Non-pigmented ciliary epithelial cell (primary cell): ENCODE measurements at places on chromosomes 7 and 10.

- no peak for DNase-seq
Measured at GRCh38 chr10:102344067-102344466, 51.4 kb upstream of the NFKB2 start.

DNA sequence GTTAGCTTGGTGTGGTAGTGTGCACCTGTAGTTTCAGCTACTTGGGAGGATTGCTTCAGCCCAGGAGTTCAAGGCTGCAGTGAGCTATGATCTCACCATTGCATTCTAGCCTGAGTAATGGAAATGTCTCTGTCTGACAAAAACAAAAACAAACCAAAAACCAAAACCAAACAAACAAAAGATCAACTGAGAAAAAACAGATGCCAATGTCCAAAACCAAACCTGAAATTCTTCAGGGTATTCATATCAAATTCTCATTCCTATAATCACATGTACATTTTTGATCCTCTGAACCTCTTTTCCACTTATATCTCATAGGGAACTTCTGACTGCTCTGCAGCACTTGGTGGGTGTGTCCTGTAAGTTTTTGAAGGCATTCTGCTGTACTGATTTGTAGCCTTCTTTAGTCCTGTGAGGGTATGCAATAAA lies 87.0 kb downstream of the CDK6 start:
- DNase-seq, result no peak

- DNase-seq, result no peak
Measured at GRCh38 chr7:46622251-46622650, 701.2 kb upstream of the IGFBP3 start.

DNA sequence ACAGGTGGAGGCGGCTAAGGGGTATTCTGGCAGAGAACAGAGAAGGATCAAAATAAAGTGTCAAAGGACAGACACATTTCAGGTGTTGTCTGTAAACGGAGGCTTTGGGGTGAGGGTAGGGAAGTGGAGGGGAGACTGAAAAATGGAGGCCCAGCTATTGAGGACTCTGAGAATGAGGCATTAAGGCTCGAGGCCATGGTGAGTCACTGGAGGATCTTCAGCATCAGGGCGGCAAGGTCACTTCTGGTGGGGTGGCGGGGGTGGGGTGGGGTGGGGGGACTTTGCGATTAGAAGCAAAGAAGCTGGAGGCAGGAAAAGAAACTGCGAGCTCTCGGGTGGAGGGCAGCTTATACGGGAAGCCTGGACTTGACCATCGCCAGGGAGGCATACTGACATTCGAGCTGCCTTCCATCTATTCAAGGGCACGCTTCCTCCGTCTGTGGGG lies 58.4 kb upstream of the PCGF5 start:
- DNase-seq, result no peak

GRCh38 chr10:52778511-52779392 lies 6.2 kb upstream of the MBL2 start:
- no peak for DNase-seq

DNA sequence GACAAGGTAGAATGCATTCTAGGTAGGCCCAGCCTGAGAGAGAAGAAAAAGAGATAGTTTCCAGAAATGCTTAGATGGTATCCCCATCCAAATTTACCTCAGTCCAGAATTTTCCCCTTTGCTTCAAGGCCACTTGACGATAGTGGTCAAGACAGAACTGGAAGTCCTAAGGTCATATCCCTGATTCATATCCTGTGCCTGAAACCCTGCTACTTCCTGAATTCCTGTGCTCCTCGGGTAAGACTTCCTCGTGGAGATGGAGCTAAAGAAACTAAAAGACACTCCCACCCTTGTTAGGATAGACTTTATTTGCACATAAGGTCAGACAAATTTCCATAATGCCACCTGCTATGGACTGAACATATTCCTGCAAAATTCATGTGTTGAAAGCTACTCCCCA lies 175.9 kb downstream of the EVX1 start:
- no peak for DNase-seq

DNA sequence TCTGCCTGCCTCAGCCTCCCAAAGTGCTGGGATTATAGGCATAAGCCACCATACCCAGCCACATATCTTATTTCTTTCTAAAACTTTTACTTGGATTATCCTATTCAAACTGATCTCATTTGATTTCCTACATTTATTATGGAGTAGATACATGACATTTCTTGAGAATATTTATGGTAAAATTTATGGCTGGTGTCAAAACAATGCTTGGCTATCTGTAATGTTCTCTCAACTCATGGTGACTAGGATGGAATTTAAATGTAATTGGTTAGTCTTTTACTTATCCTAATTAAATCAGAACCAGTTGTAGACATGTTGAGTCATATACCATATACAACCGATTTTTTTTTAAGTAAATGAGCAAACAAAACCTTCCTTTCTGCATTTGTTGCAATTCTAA lies 4.1 kb downstream of the NUP42 start:
- no peak for DNase-seq

GRCh38 chr7:46352004-46352954 lies 431.2 kb upstream of the IGFBP3 start:
- peak; percentile 30 for DNase-seq

- no peak for DNase-seq
Measured at GRCh38 chr10:99450624-99451498, 20.4 kb upstream of the GOT1 start.

GRCh38 chr7:50739744-50740435 lies 42.8 kb downstream of the GRB10 start:
- DNase-seq, result no peak

DNA sequence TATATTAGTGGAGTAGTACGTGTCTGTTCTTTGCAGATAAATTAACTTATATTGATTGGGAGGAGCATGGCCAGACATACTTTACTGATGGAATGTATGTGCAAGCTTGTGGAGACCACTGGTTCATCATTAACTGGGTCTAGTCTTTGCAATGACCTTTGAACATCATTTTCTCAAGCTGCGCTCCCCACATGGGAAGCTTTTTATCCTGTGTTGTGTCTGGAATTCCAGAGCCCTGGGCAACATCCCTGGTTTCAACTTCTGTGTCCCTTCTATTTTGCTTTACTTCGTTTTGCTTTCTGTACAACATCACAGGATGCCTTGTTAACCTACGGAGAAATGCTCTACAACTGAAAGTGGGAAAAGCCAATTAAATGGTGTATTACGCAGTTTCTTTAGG lies 38.3 kb downstream of the MACROH2A2 start:
- DNase-seq, result no peak

- no peak for DNase-seq
Measured at GRCh38 chr7:44887293-44887692, 2.0 kb upstream of the PURB start.

GRCh38 chr7:138890499-138891445 lies 90.4 kb downstream of the KIAA1549 start:
- DNase-seq, result no peak

DNA sequence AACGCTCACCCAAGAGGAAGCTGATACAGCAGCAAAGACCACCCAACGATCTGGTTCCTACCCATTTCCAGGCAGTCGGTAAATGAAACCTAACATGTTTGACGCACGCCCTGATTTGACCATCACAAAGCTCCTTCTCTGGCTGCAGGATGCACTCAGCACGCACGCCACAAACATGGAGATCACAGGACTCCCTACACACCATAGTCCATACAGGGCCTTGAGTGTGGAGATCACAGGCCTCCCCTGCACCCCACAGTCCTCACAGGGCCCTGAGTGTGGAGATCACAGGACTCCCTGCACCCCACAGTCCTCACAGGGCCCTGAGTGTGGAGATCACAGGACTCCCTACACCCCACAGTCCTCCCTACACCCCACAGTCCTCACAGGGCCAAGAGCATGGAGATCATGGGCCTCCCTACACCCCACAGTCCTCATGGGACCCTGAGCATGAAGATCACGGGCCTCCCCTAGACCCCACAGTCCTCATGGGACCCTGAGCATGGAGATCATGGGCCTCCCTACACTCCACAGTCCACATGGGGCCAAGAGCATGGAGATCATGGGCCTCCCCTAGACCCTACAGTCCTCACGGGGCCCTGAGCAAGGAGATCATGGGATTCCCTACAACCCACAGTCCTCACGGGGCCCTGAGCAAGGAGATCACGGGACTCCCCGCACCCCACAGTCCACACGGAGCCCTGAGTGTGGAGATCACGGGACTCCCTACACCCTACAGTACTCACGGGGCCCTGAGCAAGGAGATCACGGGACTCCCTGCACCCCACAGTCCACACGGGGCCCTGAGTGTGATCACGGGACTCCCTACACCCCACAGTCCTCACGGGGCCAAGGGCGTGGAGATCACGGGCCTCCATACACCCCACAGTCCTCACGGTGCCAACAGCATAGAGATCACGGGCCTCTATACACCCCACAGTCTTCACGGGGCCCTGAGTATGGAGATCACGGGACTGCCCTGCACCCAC lies 409.2 kb downstream of the DNAJB6 start:
- no peak for DNase-seq

GRCh38 chr10:52450762-52451291 lies 136.7 kb downstream of the DKK1 start:
- no peak for DNase-seq

DNA sequence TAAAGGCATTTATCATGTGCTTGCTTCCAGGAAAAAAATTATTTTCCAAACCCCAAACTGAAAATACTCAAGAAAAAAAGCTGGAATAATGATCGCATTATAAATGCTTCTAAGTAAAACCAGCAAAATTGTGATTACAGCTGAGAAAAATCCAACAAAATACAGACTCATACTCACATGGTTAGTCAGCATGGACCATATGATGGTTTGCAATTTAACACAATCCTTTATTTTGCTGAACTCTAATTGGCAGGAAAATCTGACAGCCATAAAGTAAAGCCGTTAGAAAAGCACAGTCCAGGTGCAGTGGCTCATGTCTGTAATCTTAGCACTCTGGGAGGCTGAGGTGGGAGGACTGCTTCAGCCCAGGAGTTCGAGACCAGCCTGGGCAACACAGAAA lies 59.6 kb downstream of the BRI3 start:
- peak; percentile 49 for DNase-seq

- DNase-seq, result no peak
Measured at GRCh38 chr7:98617051-98617959, at the start of gene NPTX2. NPTX2 (plus strand) TSS chr7:98617285; CDS start chr7:98617462, 177 bp downstream.

GRCh38 chr10:95312257-95312656 lies 21.5 kb upstream of the PDLIM1 start:
- DNase-seq, result no peak

DNA sequence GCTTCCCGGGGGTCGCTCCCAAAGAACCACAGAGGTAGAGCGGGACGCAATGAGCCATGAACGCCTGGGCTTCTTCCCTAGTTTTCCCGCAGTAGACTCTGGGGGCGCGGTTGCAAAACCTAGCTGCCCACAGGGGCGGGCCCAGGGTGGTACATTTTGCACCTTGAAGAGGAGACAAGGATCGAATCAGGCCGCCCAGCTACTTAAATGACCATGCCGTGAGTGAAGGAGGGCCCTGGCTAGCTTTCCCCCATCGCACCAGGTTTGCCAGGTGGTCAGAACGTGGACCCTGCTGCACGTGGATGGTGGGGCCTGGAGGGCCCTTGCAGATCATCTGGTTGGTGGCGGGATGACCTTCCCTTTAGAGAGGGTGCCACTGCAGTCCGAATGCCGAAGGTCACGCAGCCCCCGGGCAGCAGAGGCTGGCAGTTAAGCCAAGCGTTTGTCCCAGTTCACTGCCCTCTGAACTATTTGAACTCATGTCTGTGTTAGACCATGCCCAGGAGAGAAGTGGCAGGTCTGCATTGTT lies 604 bp upstream of the SHTN1 start:
- DNase-seq, result no peak

DNA sequence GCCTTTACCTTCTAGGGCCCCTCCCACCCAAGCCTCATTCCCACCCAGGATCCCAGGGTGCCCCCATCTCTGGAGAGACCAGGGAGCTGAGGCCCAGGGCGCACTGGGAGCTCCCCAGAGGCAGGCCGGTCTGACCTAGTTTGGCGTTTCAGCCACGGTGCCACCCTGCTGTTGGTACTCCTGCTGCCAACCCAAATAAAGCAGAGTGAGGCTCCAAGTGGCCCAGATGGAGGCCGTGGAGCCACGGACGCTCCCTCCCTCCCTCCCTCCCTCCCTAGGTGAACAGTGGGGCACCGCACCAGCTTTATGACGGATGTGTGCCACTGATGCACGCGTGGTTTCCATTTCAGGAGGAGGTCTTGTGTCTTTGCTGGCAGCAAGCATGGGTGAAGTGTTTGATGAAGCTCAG lies 1.8 kb downstream of the INPP5A start:
- no peak for DNase-seq

GRCh38 chr10:20993830-20994527 lies 96.9 kb upstream of the NEBL start:
- peak; percentile 27 for DNase-seq

DNA sequence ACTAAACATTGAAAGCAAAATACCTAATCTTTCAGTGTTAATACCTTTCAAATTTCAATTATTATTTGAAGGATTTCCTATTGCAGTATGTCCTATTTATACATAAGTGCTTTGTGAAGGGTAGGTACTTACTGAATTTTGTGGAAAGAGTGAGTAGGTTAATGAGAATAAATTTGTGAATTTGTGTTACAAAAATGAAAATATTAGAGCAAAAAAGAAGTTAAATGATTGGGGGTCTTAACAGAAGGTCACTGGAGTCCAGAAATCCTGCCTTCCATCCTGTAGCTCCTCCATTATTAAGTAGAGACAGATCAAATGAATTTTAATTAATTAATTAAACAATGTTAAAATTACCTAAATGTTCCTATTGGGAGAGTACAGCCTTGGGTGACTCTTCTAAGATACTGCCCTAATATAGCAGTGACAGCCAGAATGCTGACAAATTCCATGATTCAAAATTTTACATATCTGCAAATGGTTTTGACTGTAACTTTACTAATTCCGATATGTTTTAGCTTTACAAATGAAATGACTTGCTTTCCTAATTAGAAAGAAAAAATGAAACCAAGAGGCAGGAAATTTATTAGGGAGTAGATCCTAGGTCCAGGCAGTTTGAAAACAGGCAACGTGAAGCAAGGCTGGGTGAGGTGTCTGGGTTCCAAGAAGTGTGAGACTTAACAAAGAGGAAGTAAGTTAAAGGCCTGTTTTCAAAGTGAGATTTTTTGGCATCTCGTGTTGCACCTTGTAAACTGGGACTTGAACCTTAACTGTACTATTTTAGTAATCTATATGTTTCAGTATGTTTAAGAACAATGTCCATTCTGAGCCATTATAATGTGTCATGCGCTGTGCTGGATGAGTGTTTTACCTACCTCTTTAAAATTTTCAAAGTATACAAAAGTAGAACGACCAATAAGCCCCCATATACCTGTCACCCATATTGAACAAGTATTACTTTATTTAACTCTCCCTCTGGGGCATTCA lies 1.5 kb downstream of the PIK3CG start:
- no peak for DNase-seq
